ENCODE measurements at places on chromosomes 7 and 10.

DNA sequence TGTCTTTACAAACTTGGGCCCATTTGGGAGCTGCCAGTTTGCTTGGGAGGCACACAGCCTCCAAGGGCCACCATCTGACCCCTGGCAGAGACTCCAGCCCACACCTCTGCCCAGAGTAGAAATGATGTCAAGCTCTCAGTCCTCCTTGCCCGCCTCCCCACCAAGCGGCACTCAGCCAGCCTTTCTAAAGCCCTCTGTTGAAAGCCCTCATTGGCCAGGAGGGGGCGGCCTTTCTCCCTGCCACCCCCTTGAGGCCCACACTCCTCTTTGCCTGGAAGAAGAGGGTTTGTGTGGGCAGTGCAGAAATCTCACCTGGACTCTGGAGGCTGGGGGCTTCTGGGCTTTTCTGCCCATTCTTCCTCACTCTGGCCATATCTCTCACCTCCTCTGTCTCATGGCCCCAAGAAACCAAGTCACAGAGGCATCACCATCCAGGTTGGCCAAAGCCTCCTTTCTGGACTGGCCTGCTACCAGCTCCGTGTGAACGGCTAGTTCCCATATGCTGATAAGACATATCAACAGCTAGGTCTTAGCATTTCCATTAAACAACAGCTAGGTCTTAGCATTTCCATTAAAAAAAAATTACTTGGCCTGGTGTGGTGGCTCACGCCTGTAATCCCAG is 36.1 kb downstream of the UBTD1 start:
- DNase-seq, result peak; percentile 49

DNA sequence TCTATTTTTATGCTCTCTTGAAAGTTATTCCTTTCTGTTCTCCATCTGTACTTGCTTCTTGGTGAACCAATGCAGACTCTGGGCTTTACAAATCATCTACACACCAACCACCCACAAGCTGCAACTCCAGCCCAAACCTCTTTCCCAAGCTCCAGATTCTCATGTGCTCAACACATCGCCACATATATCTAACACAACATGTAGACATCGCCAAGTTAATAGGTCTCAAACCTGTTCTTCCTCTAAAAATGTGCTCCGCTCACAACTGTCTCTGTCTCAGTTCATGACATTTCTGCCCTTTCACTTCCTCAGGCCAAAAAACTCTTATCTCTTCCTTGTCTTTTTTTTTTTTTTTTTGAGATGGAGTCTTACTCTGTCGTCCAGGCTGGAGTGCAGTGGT is 95.7 kb upstream of the EEPD1 start:
- peak; percentile 33 for DNase-seq

- no peak for DNase-seq
Observed at GRCh38 chr10:32437334-32437733, 8.6 kb upstream of the CCDC7 start.

DNA sequence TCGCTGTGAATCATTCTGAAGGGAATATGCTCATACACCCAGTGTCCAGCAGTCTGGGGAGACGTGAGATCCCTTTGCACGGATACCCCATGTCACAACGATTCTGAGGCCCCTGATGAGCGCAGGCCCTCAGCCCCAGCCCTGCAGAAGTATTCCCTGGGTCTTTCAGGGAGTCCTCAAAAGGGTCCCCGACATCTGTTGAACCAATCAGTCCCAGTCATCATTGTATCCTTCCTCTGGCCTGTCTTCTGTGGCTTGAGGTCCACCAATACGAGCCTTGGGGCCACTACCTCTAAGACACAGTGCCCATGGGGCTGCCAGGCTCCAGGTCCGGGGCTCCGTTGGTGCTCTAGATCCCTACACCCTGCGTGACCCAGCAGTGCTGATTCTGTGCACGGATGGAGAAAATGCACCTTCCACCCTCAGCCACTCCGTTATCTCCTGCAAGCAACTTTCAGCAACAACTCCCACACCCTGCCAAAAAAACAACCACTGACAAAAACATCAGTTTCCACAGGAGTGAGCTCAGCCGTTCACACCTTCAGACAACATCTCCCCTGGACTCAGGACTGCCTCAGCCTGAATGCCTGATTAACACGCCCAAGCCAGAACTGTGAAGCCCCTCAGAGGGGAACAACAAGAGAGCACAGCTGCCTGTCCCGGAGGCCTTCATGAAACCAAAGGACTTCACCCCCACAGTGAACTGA is 46.9 kb upstream of the KDM7A start:
- DNase-seq, result no peak

GRCh38 chr7:119925581-119926289 is 347.2 kb upstream of the KCND2 start:
- DNase-seq, result no peak

DNA sequence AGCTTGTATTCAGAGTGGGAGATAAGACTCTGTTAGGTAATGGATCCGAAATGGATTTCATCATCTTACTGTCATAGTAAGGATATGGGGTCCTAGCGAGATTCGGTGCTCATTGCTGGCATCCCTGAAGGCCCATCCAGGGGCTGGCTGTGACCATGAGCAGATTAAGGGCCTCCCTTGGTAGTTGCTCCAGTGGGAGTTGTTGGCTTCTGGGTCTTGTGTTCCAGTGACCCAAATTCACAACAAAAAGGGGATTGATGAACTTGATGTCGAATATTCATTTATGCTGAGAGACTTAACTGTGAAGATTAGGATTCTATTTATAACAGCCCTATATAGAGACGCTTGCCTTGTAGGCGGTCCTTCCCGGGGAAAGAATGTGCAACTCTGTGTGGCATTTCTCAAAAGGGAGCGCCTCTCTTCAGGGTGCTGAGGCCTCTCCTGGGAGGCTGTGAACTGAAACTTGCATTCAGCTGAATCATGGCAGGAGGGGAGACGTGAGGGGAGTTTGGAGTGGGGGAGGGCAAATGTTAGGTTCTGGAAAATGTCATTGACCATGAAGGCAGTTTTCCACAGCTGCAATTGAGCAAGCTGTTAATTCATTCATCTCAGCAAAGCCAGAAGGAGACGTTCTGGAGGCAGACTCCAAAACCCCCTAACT is 233.1 kb upstream of the FZD8 start:
- DNase-seq, result no peak

DNA sequence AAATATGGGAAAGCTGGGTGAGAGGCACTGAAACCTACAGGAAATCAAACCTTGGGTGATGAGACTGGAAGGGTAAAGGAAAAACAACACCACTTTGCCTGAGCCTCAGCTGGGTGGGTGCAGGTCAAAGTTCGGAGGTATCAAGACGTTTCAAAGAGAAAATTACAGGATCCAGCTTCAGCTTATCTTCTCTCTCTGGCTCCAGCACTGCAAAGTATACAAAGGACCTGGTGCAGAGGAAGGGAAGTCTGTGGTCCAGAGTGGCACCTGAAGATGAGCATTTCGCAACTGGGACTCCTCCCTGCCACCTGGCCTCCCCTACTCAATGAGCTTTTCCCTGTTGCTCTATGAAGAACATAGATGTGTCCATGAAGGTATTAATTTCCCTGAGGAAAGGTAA is 6.4 kb upstream of the FXYD4 start:
- DNase-seq, result no peak

DNA sequence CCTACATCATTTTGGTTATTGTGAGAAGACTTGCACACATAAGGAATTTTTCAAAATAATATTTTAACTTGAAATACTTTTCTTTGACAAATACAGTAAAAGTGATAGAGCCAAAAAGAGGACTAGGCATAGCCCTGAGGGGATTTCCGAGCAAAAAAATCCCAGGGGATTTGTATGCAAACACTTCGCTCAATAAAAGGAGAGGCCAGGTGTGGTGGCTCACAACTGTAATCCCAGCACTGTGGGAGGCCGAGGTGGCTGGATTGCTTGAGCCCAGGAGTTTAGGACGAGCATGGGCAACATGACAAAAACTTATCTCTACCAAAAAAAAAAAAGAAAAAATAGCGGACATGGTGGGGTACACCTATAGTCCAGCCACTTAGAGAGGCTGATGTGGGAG is 193.0 kb downstream of the PCDH15 start:
- DNase-seq, result no peak

DNA sequence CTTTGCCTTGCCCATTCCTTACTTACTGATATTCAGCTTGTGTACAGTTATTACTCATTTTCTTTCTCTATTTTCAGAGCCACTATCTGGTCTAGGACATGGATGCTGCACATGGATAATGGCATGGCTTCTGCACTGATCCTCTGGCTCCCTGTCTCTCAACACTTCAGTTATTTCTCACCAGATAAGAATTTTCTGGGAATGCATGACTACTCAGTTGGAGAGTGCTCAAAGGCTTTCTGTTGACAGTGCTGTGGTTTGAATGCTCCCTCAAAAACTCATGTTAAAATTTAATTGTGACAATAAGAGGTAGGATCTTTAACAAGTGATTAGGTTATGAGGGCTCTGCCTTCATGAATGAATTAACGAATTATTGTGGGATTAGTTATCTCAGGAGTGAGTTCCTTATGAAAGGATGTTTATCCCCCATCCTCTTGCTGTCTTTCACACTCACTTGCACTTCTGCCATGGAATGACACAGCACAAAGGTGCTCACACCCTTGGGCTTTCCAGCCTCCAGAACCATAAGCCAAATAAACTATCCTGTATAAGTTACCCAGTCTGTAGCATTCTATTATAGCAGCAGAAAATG is 16.1 kb upstream of the PIK3CG start:
- DNase-seq, result no peak

- DNase-seq, result no peak
Observed at GRCh38 chr10:102504179-102504975, 605 bp downstream of the SUFU start.

- no peak for DNase-seq
Observed at GRCh38 chr10:102455893-102456471, 4.6 kb upstream of the C10orf95 start.

GRCh38 chr7:73351447-73352167 is 23.6 kb downstream of the FKBP6 start:
- DNase-seq, result no peak

GRCh38 chr7:94995921-94996320 is 88.5 kb downstream of the PPP1R9A start:
- no peak for DNase-seq

GRCh38 chr7:130134106-130134636 is 63.8 kb downstream of the KLHDC10 start:
- DNase-seq, result no peak

GRCh38 chr10:69333205-69333604 is 54.9 kb downstream of the HK1 start:
- no peak for DNase-seq

- DNase-seq, result no peak
Observed at GRCh38 chr10:85786401-85786899, 580.1 kb downstream of the GRID1 start.

GRCh38 chr7:11155883-11156282 is 182.2 kb downstream of the PHF14 start:
- DNase-seq, result no peak

DNA sequence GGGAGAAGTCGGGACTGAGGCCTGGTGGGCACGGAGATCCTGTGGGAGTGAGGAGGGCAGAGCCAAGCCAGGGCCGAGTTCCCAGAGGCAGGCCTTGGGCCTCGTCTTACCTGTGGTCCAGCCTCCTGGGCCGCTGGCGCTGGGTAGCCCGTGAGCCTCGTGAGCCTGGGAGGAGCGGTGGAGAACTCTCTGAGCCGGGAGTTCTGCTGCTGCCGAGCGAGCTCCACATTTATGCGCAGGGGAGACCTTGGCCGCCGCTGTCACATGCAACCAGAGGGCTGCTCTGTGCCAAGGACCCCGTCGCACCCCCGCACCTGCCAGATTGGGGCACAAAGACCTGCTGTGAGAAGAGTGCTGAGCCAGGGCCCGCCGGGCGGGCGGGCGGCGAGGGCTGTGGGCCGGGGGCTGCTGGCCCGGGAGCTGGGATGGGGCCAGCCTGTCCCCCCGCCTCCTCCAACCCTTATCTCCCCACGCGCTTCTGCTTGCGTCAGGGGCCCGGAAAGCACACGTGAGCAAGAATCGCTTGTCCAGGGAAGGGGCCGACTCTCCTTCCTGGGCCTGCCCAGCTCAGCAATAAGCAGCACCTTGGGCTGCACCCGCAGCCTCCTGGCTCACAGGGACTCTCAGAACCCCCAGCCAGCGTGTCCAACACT is 10.2 kb downstream of the VENTX start:
- DNase-seq, result no peak

DNA sequence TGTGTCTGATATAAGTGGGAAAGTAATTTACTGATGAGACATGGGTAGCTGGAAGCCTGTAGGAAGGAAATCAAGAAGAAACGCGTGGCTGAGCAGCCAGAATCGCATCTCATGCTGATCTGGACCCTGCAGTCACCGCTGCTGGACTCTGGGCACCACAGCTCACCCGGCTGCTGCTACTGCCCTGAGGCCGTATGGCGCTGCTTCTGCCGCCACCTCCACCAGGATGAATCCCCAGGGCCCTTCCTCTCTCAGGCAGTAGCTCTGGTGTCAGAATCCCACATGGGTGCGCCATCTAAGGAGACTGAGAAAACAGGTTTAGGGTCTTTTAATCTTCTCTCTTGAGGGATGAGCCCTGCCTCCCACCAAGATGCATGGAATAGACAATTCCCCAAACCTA is 70.3 kb upstream of the AGK start:
- DNase-seq, result no peak

DNA sequence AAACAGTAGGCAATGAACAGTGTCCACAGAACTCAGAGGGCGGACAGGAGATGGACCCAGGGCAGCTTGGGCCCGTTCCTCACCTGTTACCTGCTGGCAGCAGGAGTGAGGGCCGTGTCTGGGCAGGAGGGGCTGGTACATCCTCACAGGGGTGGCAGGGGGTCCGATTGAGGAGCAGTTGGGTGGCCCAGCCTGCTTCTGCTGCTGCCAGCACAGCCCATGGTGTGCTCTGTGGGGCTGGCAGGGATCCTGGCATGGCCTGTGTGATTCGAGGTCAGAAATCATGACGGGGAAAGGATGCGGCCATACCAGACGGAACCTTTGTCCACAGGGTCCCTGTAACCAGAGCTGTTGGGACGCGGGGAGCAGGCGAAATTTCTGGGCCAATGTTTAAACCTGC is 49.6 kb downstream of the INPP5A start:
- DNase-seq, result no peak

DNA sequence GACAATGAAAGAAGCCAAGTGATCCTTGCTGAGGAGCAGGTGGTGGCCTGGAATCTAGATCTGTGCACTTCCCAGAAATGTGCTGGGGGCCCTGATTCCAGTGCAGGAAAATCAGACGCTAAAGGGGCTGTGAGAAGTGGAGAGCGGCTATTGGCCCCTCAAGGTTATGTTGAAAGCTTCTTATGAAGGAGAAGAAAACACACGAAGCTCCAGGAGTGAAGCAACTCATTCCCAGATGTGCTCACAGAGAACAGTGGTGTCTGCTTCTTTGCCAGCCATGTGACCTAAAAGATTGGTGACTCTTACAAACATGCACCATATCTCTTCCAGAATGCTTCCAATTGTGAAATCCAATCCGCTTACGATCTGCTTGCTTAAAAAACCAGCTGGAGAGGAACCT is 679.3 kb upstream of the IGFBP3 start:
- no peak for DNase-seq

GRCh38 chr10:48302515-48303476 is 3.7 kb upstream of the MAPK8 start:
- no peak for DNase-seq

DNA sequence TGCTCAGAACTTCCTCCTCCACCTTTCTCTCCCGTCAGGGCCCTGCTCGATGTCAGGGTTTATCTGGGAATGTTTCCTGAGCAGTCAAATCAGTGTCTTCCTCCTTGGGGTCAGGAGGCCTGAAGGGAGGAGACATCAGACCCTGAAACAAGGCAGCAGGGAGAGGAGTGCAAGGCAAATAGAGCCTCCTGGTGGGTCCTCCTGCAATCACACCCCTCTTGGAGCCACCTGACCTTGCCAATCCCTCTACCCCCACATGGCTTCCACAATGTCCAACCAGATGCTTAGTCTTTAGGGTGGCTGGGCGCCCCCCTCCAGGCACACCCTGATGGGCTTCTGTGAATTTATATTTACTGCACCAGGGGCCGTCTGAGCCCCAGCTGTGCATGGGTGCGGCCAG is 12.2 kb downstream of the GPR26 start:
- DNase-seq, result no peak

Measured in hippocampal formation (tissue), 2 donors.